ENCODE measurements at places on chromosomes 5 and 9. TPM values are rescaled to one million over a fixed set of nuclear protein-coding genes. Genes with fewer than 3 reads are reported as not detected.

KIF4B gene
- total RNA-seq = not detected

GGTA1 gene
- not detected for total RNA-seq

PLEKHG4B gene
- total RNA-seq = 0.53 TPM

LRRC14B gene
- total RNA-seq = not detected

HTR1A gene
- not detected for total RNA-seq

PIP5KL1 gene
- total RNA-seq = not detected

NTRK2 gene
- total RNA-seq = 1.0 TPM

SLU7 gene
- total RNA-seq = 66.9 TPM

PLK2 gene
- total RNA-seq = 125 TPM

IL9 gene
- total RNA-seq = not detected

GLRX gene
- total RNA-seq = 8.1 TPM

GPX8 gene
- total RNA-seq = 96.6 TPM

PLAC8L1 gene
- not detected for total RNA-seq

REEP2 gene
- total RNA-seq = 0.32 TPM

STARD4 gene
- 53.7 TPM for total RNA-seq

GDF9 gene
- 0.13 TPM for total RNA-seq

HACD4 gene
- total RNA-seq = 1.1 TPM

ENC1 gene
- 2.5 TPM for total RNA-seq

MOB3B gene
- total RNA-seq = not detected

C7 gene
- total RNA-seq = 4.0 TPM

PAX5 gene
- total RNA-seq = not detected

FOCAD gene
- 32.3 TPM for total RNA-seq

MIER3 gene
- 33.7 TPM for total RNA-seq

FOXE1 gene
- 0.79 TPM for total RNA-seq

TMEM174 gene
- not detected for total RNA-seq

PITX1 gene
- 0.11 TPM for total RNA-seq

NRARP gene
- total RNA-seq = 0.50 TPM

DMAC1 gene
- total RNA-seq = 23.3 TPM

PCDHB14 gene
- total RNA-seq = 0.24 TPM

PHAX gene
- 46.7 TPM for total RNA-seq
